ENCODE measurements at places on chromosomes 7 and 10. TPM values are rescaled to one million over a fixed set of nuclear protein-coding genes. Genes with fewer than 3 reads are reported as not detected.

DNA sequence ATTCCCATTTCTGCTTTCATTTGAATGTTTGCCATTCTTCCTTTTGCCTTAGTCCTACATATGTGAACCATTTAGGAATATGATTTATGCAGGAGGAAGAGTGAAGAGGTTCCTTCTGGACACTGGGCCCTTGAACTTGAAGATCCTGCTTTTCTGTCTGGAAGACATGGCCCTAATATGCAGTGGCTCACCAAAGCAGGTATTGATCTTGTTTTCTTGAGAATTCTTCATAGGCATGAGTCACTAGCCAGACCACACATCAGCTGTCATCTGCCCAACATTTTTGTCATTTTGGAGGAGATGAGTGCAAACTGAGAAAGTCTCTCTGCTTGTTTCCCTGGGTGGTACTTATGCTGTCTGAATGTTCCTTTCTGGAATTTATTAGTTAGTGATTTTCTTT is 382.6 kb downstream of the LRMDA start:
- no peaks in the 10 kb centered on the region for H3K27me3 ChIP-seq
- no peak overlapping the region for H3K4me3 ChIP-seq
- H3K27ac ChIP-seq: no peak overlapping the region
- H3K4me1 ChIP-seq: peaks cover 8% of the 10 kb centered on the region
- no peak for DNase-seq

DNA sequence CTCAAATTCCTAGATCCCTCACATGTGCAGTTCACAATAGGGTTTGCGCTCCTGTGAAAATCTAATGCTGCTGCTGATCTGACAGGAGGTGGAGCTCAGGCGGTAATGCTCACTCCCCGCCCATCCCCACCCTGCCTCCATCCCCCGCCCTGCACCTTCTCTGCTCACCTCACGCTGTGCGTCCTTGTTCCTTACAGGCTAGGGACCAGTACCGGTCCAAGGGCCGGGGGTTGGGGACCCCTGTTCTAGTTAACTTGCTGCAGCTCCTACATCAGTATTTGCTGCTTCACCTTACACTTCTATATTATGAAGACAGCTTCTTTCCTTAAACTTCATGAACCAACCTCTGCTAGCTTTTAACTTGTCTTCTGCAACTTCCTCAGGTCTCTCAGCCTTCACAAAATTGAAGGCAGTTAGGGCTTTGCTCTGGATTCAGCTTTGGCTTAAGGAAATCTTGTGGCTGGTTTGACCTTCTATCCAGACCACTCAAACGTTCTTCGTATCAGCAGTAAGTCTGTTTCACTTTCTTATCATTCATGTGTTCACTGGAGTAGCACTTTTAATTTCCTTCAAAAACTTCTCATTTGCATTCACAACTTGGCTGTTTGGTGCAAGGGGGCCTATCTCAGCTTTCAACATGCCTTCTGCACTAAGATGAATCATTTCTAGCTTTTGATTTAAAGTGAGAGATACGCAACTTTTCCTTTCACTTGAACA is 1.7 kb upstream of the TNKS2 start:
- H3K27me3 ChIP-seq: no peaks in the 10 kb centered on the region
- peak overlapping the region; percentile 76 for H3K4me3 ChIP-seq
- peak overlapping the region; percentile 9 for H3K27ac ChIP-seq
- H3K36me3 ChIP-seq: no peaks in the 10 kb centered on the region

- no peaks in the 10 kb centered on the region for H3K27me3 ChIP-seq
- H3K36me3 ChIP-seq: no peaks in the 10 kb centered on the region
- no peaks in the 10 kb centered on the region for H3K4me1 ChIP-seq
- no peak overlapping the region for H3K27ac ChIP-seq
Measured at GRCh38 chr7:81811956-81812865, 42.4 kb upstream of the HGF start.

DNA sequence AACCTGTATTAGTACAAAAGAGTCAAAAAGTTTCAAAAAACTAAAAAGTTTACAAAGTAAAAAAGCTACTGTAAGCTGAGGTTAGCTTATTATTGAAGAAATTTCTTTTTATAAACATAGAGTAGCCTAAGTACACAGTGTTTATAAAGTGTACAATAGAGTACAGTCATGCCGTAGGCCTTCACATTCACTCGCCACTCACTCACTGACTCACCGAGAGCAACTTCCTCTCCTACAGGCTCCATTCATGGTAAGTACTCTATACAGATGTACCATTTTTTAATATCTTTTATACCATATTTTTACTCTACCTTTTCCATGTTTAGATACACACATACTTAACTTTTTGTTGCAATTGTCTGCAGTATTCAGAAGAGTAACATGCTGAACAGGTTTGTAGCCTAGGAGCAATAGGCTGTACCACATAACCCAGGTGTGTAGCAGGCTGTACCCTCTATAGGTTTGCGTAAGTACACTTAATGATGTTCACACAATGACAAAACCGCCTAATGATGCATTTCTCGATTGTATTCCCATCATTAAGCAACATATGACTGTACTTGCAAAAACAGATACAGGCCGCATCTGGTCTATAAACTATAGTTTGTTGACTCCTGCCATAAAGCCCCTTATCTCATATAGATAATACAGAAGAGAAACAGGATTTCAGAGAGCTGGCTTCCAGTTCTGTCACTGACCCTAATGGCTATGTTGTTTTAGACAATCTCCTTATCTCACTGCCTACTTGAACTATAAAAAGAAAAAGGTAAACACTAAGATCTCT is 438.8 kb downstream of the HTR7 start:
- no peaks in the 10 kb centered on the region for H3K4me1 ChIP-seq
- no peaks in the 10 kb centered on the region for H3K27me3 ChIP-seq
- no peaks in the 10 kb centered on the region for H3K36me3 ChIP-seq
- H3K4me3 ChIP-seq: no peak overlapping the region
- DNase-seq: no peak
- no peak overlapping the region for H3K27ac ChIP-seq

- H3K27ac ChIP-seq: no peak overlapping the region
- H3K36me3 ChIP-seq: no peaks in the 10 kb centered on the region
- H3K27me3 ChIP-seq: no peaks in the 10 kb centered on the region
- H3K4me1 ChIP-seq: no peaks in the 10 kb centered on the region
Measured at GRCh38 chr10:11757821-11758463, 15.8 kb downstream of the ECHDC3 start.

DNA sequence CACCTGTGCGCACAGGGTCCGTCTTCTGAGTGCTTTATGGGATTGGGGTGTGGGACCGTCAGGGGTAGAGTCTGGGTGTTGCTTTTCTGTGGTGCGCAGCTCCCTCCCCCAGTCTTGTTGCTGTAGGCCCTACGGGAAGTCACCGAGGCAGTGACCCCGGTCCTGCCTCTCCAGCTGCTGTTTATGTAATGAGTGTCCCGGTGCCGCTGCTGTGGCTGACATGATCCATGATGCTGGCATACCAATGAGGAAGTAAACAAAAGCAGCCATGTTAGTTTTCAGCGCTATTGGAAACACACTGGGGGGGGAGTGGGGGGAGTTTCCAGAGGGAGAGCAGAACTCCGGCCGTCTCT is 1.1 kb downstream of the TRIM8 start:
- H3K4me3 ChIP-seq: peak overlapping the region; percentile 94
- DNase-seq: no peak
- peaks cover 48% of the 10 kb centered on the region for H3K4me1 ChIP-seq
- H3K27me3 ChIP-seq: no peaks in the 10 kb centered on the region

DNA sequence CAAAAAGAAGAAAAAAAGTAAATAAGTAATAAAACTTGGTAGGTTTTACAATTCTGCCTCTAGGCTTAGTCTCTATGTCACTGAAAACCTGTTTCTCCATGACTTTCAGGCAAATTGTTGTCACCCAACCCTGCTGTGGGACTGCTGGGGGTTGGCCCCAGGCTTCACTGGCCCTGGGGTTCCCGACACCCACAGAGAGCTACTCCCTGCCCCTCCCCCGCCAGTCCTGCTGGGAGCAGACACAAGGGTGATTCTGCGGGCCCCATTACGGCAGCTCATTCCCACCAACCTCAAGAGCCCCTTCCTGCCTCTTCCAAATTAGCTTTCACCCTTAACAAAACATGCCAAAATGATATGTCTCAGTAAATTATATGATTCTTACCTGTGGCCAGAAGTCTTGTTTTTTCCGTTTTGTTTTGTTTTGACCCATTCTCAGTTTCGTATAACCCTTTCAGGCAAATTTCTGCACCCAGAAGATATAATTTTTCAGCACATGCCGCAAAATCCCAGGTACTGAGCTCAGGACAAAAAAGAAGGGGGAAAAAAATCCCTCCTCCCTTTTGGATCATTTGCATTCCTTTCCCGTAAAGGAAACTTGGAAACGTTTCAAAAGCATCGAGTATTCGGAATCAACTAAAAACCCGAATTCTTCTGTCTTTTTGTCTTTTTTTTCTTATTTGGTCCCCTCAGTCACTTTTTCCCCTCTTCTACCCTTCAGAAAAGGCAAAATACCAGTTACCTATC is 27.8 kb downstream of the CHST15 start:
- no peaks in the 10 kb centered on the region for H3K27me3 ChIP-seq
- no peak overlapping the region for H3K4me3 ChIP-seq
- no peak overlapping the region for H3K27ac ChIP-seq

DNA sequence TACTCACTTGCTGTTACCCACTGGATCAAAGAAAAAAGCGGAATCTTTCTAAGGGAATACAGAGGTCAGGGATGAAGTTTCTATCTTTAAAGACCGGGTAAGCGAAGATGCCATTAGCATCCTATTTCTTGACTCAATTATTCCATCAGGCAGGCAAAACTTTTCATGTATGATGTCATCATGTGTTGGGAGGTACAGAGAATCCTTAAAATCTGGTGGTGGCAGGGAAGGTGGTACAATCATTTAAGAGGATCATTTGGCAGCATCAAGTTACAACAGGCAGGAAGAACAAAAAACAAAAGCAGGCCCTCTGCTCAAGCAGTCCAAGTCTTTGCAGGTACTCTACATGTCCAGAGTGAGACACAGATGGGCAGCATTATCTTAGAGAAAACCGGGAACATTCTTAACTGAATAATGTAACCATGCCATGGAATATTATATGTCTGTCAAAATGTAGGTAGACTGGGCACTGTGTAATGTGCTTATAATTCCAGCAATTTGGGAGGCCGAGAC is 3.8 kb downstream of the URGCP start:
- no peaks in the 10 kb centered on the region for H3K36me3 ChIP-seq
- peaks cover 21% of the 10 kb centered on the region for H3K27me3 ChIP-seq
- H3K27ac ChIP-seq: no peak overlapping the region

- peaks cover 25% of the 10 kb centered on the region for H3K27me3 ChIP-seq
- H3K4me1 ChIP-seq: no peaks in the 10 kb centered on the region
- DNase-seq: no peak
- no peak overlapping the region for H3K4me3 ChIP-seq
- H3K36me3 ChIP-seq: no peaks in the 10 kb centered on the region
- H3K27ac ChIP-seq: no peak overlapping the region
Measured at GRCh38 chr10:26627324-26627723, 70.2 kb upstream of the PDSS1 start.

- no peak overlapping the region for H3K4me3 ChIP-seq
- DNase-seq: no peak
- H3K4me1 ChIP-seq: peaks cover 12% of the 10 kb centered on the region
- no peaks in the 10 kb centered on the region for H3K36me3 ChIP-seq
- H3K27ac ChIP-seq: no peak overlapping the region
Measured at GRCh38 chr7:75688200-75689136, 50.3 kb downstream of the HIP1 start.

The PNLIP gene
- not detected for total RNA-seq
